Tracheal epithelial cell (primary cell): ENCODE measurements at places on chromosomes 7 and 10. TPM values are rescaled to one million over a fixed set of nuclear protein-coding genes. Genes with fewer than 3 reads are reported as not detected.

C7orf33 gene
- not detected in 2 replicates for total RNA-seq

CYP26C1 gene
- total RNA-seq: 0.24 TPM in 1 of 2 replicates, not detected in the other

CHAT gene
- total RNA-seq: not detected in 2 replicates

EBLN1 gene
- not detected in 2 replicates for total RNA-seq

LRRC18 gene
- total RNA-seq: not detected in 2 replicates

TAF3 gene
- total RNA-seq: 1.2 and 1.3 TPM in 2 replicates

NUPR2 gene
- not detected in 2 replicates for total RNA-seq

NKX2-3 gene
- not detected in 2 replicates for total RNA-seq

LRRD1 gene
- total RNA-seq: not detected in 2 replicates

ZNF518A gene
- total RNA-seq: 12.8 and 19.2 TPM in 2 replicates

ABCB1 gene
- 0.64 and 13.3 TPM in 2 replicates for total RNA-seq

ECHDC3 gene
- 3.6 and 12.5 TPM in 2 replicates for total RNA-seq

ADCY1 gene
- total RNA-seq: 0.21 and 1.9 TPM in 2 replicates

SPDYE1 gene
- total RNA-seq: not detected in 2 replicates

NKX1-2 gene
- total RNA-seq: 1.5 and 2.2 TPM in 2 replicates

PITX3 gene
- total RNA-seq: not detected in 2 replicates

CDK1 gene
- 3.2 and 12.8 TPM in 2 replicates for total RNA-seq
